AML-193 (cell line): ENCODE measurements at places on chromosomes 11 and 22.

- DNase-seq, result no peak
Observed at GRCh38 chr11:126032375-126032774, 30.3 kb downstream of the CDON start.

DNA sequence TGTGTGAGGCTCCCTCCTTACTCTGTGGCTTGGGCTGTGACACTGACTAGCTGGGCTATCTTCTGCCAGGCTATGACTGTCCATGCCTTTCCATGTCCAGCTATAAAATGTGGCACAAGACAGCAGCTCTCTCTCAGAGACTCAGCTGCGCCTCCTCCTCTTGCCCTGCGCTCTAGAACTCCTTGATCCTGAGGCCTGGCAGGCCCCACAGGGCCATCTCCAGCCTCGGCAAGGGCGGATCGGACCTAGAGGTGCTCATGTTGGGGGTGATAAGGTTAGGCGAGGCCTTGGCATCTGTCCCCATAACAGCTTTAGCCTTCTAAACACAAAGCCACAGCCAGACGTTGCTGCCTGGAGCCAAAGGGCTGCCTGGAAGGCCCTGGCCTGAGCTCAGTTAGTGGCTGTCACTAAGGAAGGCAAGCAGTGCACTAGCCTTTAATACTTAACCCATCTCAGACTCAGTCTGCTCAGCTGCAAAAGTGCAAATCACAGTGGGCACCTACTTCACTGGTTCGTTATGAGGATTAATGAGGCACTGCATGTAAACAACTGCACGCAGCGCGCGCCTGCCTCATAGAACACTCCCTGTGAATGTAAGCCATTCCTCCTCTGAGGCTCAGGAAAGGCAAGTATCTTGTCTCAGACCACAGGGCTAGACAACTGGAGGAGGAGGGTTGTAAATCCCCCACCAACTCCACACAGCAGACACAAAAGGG, 1.2 kb downstream of the GUCD1 start:
- DNase-seq, result no peak

- DNase-seq, result no peak
Observed at GRCh38 chr22:44850946-44851345, 98.6 kb downstream of the ARHGAP8 start.

GRCh38 chr11:34049028-34049427, 2.5 kb upstream of the CAPRIN1 start:
- DNase-seq, result no peak

- DNase-seq, result no peak
Observed at GRCh38 chr11:94794287-94795168, 26.4 kb downstream of the AMOTL1 start.

- DNase-seq, result no peak
Observed at GRCh38 chr11:10809373-10810160, 841 bp upstream of the EIF4G2 start.

DNA sequence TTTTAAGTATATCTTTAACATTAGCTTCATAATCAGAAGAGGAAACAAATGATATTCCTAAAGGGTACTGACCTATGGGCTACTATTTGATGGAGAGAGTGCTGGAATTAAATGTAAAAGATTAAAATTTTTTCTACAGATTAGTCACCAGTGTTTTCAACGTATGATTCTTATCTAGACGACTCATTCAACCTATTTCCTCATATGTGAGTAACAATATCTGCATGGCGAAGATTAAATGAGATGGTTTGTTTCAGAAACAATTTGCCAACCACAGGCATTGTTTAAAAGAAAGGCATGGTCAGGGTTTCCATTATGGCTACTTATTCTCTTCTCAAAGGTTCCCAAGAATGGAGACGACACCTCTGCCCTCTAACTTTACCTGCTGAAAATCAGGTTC, 20.4 kb downstream of the OR56B4 start:
- peak; percentile 11 for DNase-seq

- no peak for DNase-seq
Observed at GRCh38 chr11:25961539-25961938, 370.4 kb upstream of the ANO3 start.

GRCh38 chr11:2795491-2795991, 90.0 kb downstream of the CDKN1C start:
- DNase-seq, result no peak

DNA sequence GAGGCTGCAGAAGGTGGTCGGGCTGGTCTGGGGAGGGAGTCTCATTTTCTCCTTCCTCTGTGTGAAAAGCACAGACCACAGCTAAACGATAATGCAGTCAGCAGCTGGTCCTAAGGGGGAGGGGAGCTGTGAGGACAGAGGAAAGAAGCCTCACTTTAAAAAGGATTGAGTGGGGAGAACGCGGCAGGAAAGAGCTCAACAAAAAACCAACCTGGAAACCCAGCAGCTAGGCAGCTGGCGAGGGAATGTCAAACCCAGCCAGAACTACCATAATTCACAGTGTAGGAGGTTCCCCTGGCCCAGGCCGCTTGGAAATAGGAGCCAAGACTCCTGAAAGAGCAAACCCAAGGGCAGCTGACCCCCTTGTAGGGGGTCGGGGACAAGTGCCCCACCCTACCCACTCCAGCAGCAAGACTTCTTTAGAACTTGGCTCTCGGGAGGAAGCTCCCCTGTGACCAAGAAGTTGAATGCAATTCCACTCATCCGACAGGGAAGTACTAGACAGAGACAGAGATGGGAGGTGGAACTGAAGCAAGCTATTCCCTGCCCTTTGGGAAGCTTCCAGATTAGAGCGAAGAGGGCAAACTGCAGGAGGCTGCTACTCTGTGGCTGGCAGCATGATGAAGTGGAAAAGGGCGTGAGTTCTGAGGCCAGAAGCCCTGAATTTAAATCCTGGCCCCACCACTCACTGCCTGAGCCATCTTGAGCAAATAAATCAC, 16.5 kb upstream of the DGKZ start:
- DNase-seq, result no peak

DNA sequence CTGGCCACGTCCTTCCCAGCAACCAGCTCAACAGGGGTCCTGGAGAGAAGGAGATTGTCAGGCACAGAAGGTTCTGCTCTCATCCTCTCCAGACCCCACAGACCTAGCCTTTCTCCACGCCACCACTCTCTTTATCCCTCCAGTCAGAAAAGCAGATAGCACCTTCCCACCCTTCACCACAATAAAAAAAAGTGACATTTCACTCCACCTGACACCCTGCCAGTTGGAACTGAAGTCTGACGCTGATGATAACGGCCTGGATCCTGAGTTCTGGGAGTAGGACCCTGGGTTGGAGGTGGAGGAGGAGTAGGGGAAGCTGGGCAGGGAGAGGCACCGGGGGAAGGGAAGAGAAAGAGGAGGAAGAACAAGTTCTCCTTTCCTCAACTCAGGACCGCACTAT, 127.5 kb upstream of the ANO1 start:
- DNase-seq, result no peak

DNA sequence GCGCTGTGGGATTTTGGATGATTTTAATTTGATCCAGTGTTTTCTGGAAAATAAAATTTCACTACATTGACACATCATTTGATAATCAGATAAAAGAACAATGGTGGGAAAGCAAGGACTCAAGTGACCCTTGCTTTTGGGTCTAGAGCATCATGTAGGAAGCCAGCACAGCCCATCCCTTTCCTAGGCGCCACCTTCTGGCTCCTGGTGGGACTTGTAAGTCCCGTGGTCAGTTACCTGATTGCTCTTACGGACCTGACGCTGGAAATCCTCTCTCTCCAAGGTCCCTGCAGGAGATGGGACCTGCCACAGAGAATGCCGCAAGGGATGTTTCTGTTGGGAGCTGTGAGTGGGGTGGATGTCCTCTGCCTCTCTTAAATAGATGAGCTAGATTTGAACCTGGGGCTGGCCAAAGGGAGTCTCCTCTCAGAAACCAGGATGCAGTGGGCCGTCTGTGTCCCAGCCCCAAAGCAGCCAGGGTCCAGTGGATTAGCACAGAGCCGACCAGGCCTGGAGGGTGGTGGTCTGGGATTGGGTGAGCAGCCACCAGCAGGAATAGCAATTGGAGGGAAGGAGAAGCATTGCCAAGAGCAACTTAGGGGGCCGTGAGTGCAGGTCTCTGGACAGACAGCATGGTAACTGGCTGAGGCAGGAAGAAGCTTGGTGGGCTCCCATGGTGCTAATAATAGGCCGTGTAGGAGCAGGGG, 21.7 kb downstream of the TIMP3 start:
- DNase-seq, result peak; percentile 7

DNA sequence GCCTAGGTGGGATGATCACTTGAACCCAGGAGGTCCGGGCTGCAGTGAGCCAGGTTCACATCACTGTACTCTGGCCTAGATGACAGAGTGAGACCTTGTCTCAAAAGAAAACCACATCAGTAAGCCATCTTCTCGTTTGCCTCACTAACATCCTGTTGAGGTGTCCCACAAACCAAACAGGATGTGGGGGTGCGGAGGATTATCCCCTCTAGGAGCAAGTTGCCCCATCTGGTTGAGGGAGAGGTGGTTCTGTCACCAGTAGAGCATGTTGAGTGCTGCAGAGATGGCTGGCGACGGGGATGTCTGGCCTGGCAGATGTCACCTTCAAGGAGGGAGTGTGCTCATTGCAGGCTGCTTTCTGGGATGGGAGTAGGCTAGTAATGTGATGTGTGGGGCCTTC, 72.4 kb downstream of the ZNRF3 start:
- peak; percentile 44 for DNase-seq

- no peak for DNase-seq
Observed at GRCh38 chr11:131402040-131402439, 31.6 kb downstream of the NTM start.

DNA sequence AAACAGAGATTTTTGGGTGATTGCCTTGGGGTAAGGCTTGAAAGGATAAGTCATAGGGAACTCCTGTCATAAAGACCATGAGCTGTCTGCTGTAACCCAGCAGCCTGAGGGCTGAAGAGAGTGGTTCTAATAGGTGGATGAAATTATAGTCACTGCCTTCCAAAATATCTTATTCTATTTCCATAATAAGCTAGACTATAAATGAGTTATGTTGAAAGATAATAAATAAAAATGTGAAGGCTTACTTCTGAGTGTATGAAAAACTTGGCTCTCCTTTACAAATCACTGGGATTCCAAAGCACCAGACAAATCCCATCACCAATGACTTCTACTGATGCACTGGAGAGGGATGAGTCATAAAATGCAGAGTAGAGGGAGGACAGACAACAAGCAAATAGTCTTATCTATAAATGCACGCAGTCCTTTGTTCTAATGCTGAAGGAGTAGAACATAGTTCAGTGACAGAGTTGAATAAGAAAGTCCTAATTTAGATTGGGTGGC, 775.0 kb upstream of the LRRC4C start:
- DNase-seq, result no peak

- DNase-seq, result no peak
Observed at GRCh38 chr11:130831506-130831905, 84.8 kb downstream of the SNX19 start.

GRCh38 chr22:30605449-30606110, 1.4 kb upstream of the TCN2 start:
- DNase-seq, result peak; percentile 59

GRCh38 chr11:26088391-26088790, 243.5 kb upstream of the ANO3 start:
- DNase-seq, result no peak

- no peak for DNase-seq
Observed at GRCh38 chr11:69831985-69832384, 12.8 kb upstream of the FGF3 start.

GRCh38 chr11:102047305-102047924, at the start of gene CFAP300:
Gene CFAP300 (plus strand): TSS chr11:102047437. CDS start chr11:102047471, 34 bp downstream.
- no peak for DNase-seq

DNA sequence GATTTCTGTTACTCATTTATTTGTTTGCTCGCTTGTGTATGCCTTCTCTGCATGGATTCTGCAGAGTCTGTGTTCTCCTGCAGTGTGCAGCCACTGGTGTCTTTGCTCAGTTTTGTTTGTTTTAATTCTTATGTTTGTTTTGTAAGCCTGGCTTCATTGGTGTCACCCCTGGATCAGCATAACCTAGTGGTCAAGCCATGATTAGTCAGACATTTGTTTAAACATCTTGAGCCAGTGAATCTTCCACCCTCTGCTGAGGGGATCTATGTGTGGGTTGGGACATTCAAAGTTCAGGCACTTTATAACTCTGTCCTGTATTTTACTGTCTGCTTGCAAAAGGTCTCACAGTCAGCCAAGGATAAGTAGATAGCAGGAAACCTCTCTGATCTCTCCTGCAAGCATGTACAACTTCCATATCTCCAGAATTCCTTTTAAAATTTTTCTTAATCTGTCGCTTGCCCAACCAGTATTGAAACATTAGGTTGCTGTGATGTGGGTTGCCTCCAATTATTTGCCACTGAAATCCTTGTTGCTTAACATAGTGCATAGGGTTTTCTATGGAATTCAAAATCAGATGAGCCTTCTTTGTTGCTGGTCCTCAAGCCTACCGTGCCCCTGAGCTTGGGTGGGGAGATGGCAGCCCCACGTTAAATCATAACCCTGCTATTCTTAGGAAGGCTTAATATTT, 86.8 kb downstream of the KCNQ1OT1 start:
- no peak for DNase-seq

DNA sequence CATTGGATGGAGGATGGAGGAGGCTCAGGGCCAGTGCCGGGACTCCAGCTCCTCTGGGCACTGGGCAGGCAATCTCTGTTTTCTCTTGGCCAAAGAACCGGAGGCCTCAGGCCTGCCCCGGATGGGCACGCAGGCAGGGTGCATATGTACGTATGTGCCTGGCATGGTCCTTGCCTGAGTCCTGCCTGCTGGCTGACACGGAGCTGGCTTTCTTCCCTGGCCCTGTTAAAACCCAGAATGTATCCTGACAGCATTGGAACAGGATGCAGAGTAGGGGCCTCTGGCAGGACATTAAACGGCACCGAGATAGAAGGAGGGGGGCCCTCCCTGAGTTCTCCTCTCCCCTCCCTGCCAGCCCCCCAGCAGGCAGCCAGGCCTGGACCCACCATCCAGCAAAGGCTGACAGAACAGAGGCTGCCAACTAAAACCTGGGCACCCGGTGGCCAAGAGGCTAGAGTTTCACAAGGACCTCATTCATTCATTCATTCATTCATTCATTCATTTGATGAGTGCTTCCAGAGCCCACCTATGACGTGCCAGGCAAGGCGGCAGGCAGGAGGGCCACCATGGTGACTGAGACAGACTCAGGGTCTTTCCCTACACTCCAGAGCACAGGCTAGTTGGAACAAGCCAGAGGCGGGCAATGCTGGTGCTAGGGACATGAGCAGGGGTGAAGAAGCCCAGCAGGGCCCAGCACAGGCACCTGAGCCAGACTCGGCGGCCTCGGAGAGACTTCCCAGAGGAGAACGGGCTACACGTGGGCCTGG, 28.8 kb downstream of the FLRT1 start:
- no peak for DNase-seq

GRCh38 chr11:43954241-43954640, 11.8 kb downstream of the C11orf96 start:
- DNase-seq, result no peak

- DNase-seq, result no peak
Observed at GRCh38 chr11:32855601-32856000, 25.9 kb downstream of the PRRG4 start.
